SJCRH30 (cell line): ENCODE measurements at places on chromosomes 6 and 20. TPM values are rescaled to one million over a fixed set of nuclear protein-coding genes. Genes with fewer than 3 reads are reported as not detected.
A peak's percentile ranks its signal among the peaks of the same experiment; 100 is the strongest.

VSTM2L gene
- total RNA-seq: 0.18 and 0.22 TPM in 2 replicates

FAM209A gene
- not detected in 2 replicates for total RNA-seq

ZHX3 gene
- total RNA-seq: 16.0 and 16.2 TPM in 2 replicates

NKX2-4 gene
- total RNA-seq: 3.9 TPM in 2 replicates

DNA sequence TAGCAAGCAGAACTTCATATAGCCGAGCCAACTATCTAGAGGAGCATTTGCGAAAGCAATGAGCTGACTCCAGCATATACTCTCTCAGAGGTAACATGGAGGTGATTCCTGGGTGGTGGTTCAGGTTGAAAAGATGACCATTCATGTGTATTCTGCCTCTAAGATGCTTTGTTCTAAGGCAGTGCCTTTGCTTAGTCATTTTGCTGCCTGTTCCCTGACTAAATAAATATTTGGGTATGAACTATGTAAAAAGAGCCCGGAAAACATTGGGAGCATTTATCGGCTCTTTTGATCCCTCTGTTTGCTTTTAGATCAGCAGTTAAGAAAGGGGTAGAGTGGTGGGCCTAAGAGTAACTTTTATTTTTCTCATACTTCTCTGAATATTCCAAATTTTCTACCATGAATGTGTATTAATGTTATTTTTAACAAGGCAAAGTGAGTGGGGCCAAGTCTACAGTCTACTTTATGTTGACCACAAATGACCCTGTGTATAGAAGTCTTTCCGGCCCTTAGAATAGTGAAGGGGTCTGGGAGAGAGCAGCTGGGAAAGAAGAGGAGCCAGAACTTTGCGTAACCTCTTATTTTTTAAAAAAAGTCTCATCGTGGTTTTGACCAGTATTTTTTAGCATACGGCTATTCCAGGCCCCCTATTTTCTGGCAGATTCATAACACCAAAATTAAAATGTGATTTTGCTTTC is 206.5 kb upstream of the EYA4 start:
- no peak for DNase-seq
- no peaks in the 10 kb centered on the region for H3K27me3 ChIP-seq
- H3K4me1 ChIP-seq: no peaks in the 10 kb centered on the region

GRCh38 chr6:159180001-159180400 is 10.8 kb downstream of the FNDC1 start:
- no peaks in the 10 kb centered on the region for H3K27me3 ChIP-seq
- H3K4me1 ChIP-seq: no peaks in the 10 kb centered on the region
- DNase-seq: no peak

- no peak overlapping the region for H3K4me3 ChIP-seq
- H3K36me3 ChIP-seq: no peaks in the 10 kb centered on the region
- H3K27me3 ChIP-seq: no peaks in the 10 kb centered on the region
- H3K27ac ChIP-seq: peak overlapping the region; percentile 30
- DNase-seq: peak; percentile 89
Observed at GRCh38 chr6:16982807-16983206, 119.0 kb upstream of the STMND1 start.

GRCh38 chr6:126091466-126091865 is 105.1 kb downstream of the TRMT11 start:
- H3K4me3 ChIP-seq: no peak overlapping the region
- no peak for DNase-seq
- no peaks in the 10 kb centered on the region for H3K27me3 ChIP-seq

- H3K27ac ChIP-seq: no peak overlapping the region
- H3K36me3 ChIP-seq: no peaks in the 10 kb centered on the region
- H3K4me3 ChIP-seq: no peak overlapping the region
- no peak for DNase-seq
- H3K4me1 ChIP-seq: no peaks in the 10 kb centered on the region
Observed at GRCh38 chr6:81901551-81901966, 149.1 kb upstream of the TENT5A start.
